ENCODE measurements at places on chromosomes 13 and 19. TPM values are rescaled to one million over a fixed set of nuclear protein-coding genes. Genes with fewer than 3 reads are reported as not detected.

CHERP gene
- polyA plus RNA-seq = 5.5 TPM

DNA sequence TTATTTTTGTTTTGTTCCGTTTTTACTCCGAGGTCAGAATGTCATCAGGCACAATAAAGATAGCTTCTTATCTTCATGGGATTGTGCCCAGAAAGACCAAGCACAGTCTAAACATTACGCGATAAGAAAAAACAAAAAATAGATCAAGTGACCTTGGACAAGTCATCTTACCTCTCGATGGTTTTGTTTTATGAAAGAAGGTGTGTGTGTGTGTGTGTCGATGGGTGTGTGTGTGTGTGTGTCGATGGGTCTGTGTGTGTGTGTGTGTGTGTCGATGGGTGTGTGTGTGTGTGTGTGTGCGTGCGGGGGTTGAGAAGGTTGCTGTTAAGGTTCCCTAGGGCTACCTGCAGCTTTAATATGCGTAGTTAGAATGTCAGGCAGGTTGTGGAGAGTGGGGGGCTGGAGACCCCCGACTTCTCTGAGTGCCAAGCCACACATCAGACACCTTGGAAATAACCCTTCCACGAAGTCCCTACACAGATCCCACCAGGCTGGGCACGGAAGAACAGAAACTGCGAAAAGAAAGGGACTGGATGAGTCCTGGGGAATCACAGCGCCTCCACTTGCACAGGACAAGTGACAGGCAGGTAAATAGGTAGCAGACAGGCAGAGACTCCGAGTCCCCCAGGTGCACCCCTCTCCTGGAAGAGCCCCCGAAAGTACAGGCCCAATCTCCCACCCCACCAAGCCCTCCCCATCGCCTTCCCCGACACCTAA lies 458 bp upstream of the ATP8A2 start:
- H3K4me1 ChIP-seq = no peaks in the 10 kb centered on the region
- DNase-seq = no peak
- H3K36me3 ChIP-seq = no peaks in the 10 kb centered on the region
- H3K27me3 ChIP-seq = no peaks in the 10 kb centered on the region
- H3K4me3 ChIP-seq = no peak overlapping the region

PCDH20 gene
- polyA plus RNA-seq = 1.5 TPM

DNA sequence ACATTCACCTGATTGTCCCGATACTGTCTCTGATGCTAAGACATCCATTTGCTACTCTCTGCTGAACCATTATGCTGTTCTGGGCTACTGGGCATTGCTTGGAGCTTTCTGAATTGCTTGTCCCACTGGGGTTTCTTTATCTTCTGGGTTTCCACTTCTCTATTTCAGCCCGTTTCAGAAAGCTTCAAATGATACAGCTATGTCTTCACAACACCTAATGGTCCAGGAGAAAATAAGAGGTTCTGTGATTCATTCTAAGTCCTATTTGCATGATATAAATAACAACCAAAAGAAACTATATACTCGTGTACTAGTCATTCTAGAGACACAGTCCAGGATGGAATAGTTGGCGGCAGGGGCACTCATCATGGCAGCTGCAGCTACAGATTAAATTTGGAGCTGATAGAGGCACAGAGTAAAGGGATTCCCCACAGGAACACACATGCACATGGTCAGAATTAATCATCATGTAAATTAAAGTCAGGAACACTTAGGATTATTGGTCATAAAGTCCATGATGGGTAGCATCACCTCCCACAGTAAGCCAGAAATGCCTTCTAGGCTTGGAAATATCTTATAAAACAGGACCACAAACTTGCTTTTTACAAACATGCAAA lies 33.3 kb upstream of the SCEL start:
- H3K4me3 ChIP-seq = no peak overlapping the region
- no peaks in the 10 kb centered on the region for H3K36me3 ChIP-seq
- no peak overlapping the region for H3K27ac ChIP-seq
- H3K27me3 ChIP-seq = no peaks in the 10 kb centered on the region
- H3K4me1 ChIP-seq = no peaks in the 10 kb centered on the region

DNA sequence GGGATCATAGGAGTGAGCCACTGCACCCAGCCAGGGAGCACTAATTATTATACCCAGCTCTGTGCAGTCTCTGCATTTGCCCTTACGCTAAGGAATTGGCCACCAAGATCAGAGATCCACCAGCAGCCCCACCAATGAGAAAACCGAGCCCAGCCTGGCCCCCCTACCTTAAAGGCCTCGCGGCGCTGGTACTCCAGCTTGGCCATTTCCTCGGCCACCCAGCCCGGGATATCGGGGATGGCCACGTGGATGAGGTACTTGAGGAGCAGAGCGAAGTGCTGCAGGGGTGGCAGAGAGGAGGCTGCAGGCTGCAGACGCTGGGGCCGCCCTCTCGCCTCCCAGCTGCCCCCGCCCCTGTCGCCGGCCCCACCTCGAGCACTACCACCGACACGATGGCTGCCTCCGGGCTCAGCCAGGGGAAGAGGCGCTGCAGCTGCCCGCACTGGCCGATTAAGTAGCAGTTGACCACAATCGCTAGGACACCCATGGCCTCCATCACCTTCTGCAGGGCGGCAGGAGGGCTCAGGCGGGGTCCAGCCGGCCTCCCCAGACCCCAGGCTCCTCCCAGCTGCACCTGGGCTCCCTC lies 7.5 kb downstream of the ANO8 start:
- no peak for DNase-seq
- no peak overlapping the region for H3K27ac ChIP-seq
- H3K4me1 ChIP-seq = no peaks in the 10 kb centered on the region
- no peaks in the 10 kb centered on the region for H3K36me3 ChIP-seq

GRCh38 chr19:51501594-51502263 lies at the start of gene SIGLEC12:
Gene SIGLEC12 (minus strand): TSS chr19:51501800. CDS start chr19:51501733, 67 bp downstream.
- peak; percentile 76 for DNase-seq
- no peaks in the 10 kb centered on the region for H3K27me3 ChIP-seq
- H3K4me1 ChIP-seq = no peaks in the 10 kb centered on the region

DNA sequence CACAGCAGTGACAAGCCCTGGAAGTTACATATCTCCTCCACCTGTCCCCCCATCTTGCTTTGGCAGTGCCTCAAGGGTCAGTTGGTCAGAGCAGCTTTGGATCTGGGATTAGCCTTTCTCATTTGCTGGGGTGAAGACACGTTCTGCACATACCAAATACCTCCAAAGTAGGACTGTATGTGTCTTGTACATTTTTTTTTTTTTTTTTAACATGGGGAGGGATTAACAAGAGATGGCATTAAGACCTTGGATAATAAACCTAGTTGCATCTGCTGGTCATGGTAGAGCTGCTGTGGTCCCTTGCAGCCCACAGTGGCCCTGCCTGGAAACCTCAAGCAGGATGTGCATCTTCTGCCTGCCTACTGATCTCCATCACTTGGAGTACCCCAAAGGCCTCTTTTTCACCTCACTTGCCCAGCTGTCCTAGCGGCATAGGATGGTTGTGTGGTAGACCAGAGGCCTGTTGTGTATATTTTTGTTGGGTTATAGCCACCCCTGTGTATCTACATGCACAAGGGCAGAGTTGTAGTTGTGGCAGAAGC lies 2.5 kb downstream of the RPS19 start:
- H3K27ac ChIP-seq = no peak overlapping the region
- H3K4me1 ChIP-seq = peaks cover 6% of the 10 kb centered on the region
- peaks cover 8% of the 10 kb centered on the region for H3K36me3 ChIP-seq
- no peak for DNase-seq
- H3K27me3 ChIP-seq = no peaks in the 10 kb centered on the region

GRCh38 chr13:44106266-44107152 lies 226.8 kb downstream of the LACC1 start:
- H3K4me3 ChIP-seq = no peak overlapping the region
- DNase-seq = no peak
- no peaks in the 10 kb centered on the region for H3K36me3 ChIP-seq
- peak overlapping the region; percentile 34 for H3K27ac ChIP-seq
- H3K27me3 ChIP-seq = no peaks in the 10 kb centered on the region

RFX1 gene
- 4.6 TPM for polyA plus RNA-seq

- H3K36me3 ChIP-seq = no peaks in the 10 kb centered on the region
- H3K4me3 ChIP-seq = no peak overlapping the region
- no peak for DNase-seq
- H3K27ac ChIP-seq = no peak overlapping the region
Observed at GRCh38 chr19:12843999-12844732, 5.9 kb downstream of the MAST1 start.

GRCh38 chr13:40319699-40320579 lies 346.5 kb downstream of the FOXO1 start:
- H3K4me3 ChIP-seq = no peak overlapping the region
- no peak for DNase-seq
- no peaks in the 10 kb centered on the region for H3K27me3 ChIP-seq
- no peak overlapping the region for H3K27ac ChIP-seq
- no peaks in the 10 kb centered on the region for H3K36me3 ChIP-seq

DNA sequence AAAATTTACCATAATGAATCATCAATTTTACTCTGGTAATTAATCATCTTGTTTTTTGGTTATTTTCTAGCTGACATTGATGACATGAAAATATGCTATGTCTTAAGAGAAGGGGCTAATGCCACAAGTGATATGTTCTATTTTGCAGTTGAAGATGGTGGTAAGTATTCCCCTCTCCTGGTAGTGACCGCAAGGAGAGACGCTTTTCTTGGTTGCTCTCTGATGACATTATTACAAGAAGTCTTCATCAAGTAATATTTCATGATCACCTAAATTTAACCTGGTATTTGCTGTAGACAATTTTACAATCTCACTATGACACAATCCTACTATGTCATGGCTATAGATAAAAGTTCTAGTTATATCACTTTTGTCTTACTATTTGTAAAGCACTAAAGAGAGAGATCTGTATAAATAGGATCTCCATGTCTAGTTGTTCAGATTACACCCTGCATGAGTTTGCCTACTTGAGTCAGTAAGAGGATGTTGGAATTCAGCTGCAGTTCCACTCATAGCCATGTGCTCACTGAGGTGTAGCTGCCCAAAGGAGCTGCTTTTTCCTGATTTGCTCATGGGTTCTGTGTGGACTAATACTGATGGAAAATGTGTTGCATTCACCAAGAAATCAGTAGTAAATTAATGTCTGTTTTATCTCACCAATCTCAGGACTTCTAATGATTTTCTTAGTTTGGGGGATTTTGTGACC lies 10.9 kb downstream of the FREM2 start:
- no peaks in the 10 kb centered on the region for H3K27me3 ChIP-seq
- no peaks in the 10 kb centered on the region for H3K36me3 ChIP-seq
- no peak for DNase-seq
- H3K27ac ChIP-seq = no peak overlapping the region
- H3K4me3 ChIP-seq = no peak overlapping the region

GRCh38 chr19:54309811-54310210 lies 3.2 kb downstream of the LILRA5 start:
- no peaks in the 10 kb centered on the region for H3K4me1 ChIP-seq
- no peak for DNase-seq
- H3K27ac ChIP-seq = no peak overlapping the region
- no peaks in the 10 kb centered on the region for H3K36me3 ChIP-seq
- H3K4me3 ChIP-seq = no peak overlapping the region

CEACAM1 gene
- 5.6 TPM for polyA plus RNA-seq

- H3K27me3 ChIP-seq = no peaks in the 10 kb centered on the region
- H3K36me3 ChIP-seq = no peaks in the 10 kb centered on the region
- peak; percentile 91 for DNase-seq
- no peak overlapping the region for H3K4me3 ChIP-seq
Observed at GRCh38 chr19:47765523-47766358, 12.8 kb upstream of the SELENOW start.

MED4 gene
- 55.3 TPM for polyA plus RNA-seq

- H3K27me3 ChIP-seq = no peaks in the 10 kb centered on the region
- H3K27ac ChIP-seq = no peak overlapping the region
- no peak for DNase-seq
Observed at GRCh38 chr19:56147307-56147706, 6.2 kb downstream of the ZNF444 start.

MYO16 gene
- polyA plus RNA-seq = not detected

DNA sequence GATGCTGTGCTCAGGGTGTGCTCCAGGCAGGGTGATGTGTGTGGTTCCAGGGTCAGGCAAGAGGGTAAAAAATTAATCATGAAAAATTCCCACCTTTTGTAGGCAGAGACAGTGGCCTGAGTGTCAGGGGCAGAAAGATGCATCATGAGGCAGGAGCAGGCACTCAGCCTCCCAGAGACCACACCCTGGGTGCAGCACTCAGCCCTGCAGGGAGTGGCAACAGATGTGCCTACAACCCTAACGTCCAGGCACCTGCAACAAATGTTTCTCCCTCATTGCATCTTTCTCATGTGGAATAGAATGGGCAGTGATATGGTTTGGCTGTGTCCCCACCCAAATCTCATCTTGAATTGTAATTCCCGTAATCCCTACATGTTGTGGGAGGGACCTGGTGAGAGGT lies 19.6 kb upstream of the CEACAM1 start:
- no peaks in the 10 kb centered on the region for H3K4me1 ChIP-seq
- H3K36me3 ChIP-seq = no peaks in the 10 kb centered on the region
- H3K27me3 ChIP-seq = no peaks in the 10 kb centered on the region
- no peak overlapping the region for H3K4me3 ChIP-seq
- no peak overlapping the region for H3K27ac ChIP-seq

DNA sequence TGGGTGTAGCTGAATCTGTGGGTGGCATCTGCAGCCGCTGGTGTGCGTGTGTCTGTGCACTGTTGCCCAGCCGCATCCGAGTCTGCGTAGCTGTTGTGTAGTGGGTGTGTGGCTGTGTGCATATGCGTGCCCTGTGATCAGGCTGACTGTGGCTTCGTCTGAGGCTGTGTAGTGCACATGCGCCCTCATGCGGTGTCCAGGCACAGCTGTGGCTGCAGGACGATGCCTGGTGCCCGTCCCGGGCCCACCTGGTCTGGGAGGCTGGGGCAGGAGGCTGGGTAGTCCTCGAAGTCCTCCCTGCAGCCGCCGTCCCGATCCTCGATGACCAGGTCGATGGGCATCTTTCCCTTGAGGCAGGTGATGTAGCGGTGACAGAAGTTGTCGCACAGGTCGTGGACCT lies 4.9 kb downstream of the MEIS3 start:
- H3K4me3 ChIP-seq = no peak overlapping the region
- no peaks in the 10 kb centered on the region for H3K36me3 ChIP-seq
- no peaks in the 10 kb centered on the region for H3K4me1 ChIP-seq
- H3K27ac ChIP-seq = no peak overlapping the region

RPL28 gene
- 1,298 TPM for polyA plus RNA-seq

- no peaks in the 10 kb centered on the region for H3K36me3 ChIP-seq
- no peak overlapping the region for H3K4me3 ChIP-seq
- H3K27ac ChIP-seq = no peak overlapping the region
- H3K4me1 ChIP-seq = no peaks in the 10 kb centered on the region
- H3K27me3 ChIP-seq = no peaks in the 10 kb centered on the region
Observed at GRCh38 chr19:50705422-50706019, 14.1 kb downstream of the SHANK1 start.
